ENCODE measurements at places on chromosomes 1 and 21.

- no peak for DNase-seq
Measured at GRCh38 chr1:18413541-18414305, 67.0 kb upstream of the KLHDC7A start.

DNA sequence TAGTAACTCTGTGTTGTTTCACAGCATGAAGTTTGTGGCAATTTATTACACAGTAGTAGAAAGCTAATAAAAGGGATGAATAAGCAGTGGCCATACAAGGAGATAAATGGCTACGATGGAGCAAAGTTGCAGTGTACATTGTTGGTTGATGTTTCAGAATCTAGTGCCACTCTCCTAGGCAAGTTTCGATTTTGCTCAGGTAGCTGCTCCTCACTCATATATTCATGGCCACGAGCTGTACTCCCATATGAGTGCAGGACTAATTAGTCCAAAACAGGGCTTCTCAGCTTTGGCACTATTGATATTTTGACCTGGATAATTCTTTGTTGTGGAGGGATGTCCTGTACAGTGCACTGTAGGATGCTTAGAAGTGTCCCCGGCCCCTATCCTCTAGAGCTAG lies 30.0 kb upstream of the ATP1A1 start:
- no peak for DNase-seq

DNA sequence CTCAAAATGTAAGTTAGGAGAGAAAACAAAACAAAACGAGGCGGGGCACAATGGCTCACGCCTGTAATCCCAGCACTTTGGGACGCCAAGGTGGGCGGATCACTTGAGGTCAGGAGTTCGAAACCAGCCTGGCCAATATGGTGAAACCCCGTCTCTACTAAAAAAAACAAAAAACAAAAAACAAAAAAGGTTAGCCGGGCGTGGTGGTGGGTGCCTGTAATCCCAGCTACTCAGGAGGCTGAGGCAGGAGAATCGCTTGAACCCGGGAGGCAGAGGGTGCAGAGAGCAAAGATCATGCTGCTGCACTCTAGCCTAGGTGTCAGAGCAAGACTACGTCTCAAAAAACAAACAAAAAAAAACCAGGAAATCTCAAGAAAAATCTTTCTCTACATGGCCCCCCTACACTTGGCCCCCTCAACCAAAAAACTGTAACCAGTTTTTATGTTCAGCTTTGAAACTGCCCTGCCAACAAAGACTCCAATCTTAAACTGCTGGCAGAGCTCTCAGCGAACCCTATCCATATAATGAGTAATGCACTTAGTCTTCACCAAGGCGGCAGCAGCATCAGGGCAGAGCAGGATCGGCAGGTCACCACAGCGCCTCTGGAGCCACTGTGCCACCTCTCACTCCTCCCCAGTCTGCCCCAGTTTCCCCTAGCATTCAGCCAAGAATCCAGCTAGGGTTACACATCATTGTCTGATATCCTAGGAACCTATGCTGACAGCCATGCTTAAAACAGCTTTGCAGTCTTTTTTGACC lies 71.7 kb downstream of the JAK1 start:
- DNase-seq = no peak

DNA sequence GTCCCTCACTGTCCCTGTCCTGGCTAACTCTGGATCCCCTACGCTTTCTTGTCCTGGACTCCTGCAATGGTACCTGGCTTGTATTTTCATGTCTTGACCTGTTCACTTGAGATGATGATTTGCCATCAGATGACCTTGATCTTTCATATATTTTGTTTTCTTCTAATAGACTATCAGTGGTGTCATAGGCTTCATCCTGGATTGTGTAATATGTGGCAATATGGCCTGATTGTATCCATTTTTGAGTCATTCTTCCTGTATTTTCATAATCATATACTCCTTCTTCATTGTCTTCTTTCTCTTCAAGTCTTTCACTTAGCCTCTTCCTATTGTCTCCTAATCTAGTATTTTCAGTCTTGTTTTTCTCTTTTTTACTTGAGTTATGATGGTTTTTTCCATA lies 11.1 kb downstream of the FLG start:
- no peak for DNase-seq

DNA sequence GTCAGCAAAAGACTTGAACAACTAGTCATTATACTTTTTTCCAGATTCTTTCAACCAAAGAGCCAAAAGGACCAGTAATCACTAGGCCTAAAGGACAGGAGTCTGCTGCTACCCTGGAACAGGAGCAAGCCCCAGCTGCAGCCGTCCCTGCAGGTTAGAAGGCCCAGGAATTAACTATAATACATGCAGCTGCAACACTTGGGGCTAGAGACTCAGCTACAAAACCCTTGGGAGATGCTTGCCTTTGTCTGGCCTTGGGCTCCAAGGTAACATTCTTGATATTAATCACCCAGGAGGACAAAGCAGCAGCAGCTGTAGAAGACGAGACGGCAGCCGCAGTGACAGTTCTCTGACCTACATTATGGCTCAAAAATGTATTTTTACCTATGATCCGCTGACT lies 841.2 kb upstream of the ADGRL4 start:
- no peak for DNase-seq

DNA sequence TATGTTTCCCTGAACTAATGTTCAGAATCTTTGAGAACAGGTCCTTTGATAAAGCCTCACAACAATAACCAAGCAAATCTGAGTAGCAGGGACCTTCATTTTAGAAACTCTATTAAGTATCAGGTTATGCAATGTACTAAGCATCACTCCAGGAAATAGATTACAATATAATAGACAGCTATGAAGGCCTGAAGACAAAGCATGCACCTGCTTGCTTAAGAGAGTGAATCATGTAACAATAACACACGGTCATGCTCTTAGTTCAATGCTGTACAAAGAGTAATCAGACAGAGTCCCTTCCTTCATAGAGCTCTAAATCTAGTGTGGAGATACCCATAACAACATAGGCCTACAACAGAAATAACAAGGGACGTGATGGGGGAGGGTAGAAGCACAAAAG lies 8.1 kb upstream of the CMPK1 start:
- no peak for DNase-seq

GRCh38 chr1:223872308-223872901 lies 26.7 kb upstream of the TP53BP2 start:
- DNase-seq = no peak

DNA sequence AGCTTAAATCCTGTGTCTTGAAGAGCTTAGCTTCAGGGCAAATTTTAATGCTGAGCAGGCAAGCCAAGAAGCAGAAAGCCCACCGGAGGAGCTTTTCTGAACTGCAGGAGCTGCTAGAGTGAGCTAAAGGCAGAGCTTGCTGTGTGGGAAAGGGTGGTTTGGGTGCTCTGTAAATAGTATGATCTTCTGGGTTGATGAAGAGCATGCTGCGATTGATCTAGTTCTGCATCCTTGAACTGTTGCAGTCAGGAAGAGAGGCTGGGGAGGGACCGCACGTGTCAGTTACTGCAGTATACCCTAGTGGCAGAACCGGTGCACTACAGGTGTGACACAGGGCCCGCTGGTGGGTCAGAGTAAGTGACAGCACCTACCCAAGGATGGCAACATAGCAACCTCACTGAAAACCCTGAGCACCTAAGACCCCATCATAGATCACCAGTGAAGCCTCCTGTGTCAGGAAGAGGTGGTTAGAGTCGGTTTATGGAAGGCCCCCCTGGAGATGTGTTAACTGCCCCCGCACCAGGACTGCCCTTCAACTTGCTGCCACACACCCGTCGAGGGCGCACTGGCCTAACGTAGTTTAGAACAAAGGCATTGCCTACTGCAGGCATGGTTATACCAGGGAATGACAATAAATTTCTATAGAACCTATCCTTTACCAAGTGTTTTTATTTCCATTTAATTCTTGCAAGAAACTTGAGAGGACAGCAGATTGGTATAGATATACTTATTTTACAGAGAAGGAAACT lies 146.0 kb upstream of the KIAA0040 start:
- peak; percentile 4 for DNase-seq

DNA sequence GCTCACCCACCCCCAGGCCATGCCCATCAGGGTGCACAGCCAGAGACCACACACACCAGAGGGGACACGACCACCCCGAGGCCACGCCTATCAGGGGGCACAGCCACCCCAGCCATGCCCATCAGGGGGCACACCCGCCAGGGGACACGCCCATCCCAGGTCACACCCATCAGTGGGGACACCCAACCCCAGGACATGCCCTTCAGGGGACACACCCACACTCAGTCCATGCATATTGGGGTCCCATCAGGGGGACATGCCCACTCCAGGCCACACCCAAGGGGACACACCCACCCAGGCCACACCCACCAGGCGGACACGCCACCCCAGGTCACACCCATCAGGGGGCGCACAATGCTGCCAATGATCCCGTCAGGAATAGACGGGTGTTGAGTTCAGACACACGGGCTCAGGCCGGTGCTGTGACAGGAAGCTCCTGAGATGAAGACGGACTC lies 20.7 kb downstream of the MCM3AP start:
- DNase-seq = no peak

GRCh38 chr1:38183096-38183495 lies 136.5 kb upstream of the POU3F1 start:
- no peak for DNase-seq

DNA sequence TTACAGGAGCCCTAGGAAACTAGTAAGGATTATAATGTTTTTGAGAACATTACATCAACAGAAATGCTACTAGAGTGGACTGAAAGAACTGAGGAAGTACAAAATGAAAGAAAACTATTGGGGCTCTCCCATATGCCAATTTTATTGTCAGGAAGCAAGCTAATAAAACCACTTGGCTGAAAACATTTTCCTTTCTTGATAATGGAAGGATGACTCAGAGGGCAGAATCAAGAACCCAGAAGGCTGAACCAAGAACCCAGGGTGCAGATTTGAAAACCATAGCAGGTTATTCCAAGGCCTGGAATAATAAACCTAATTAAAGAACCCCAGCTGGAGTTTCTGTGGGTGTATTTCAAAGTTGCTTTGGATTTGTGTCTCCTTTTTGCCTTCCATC lies 70.7 kb downstream of the RPE65 start:
- DNase-seq = no peak

GRCh38 chr1:214324896-214325800 lies 44.2 kb downstream of the SMYD2 start:
- DNase-seq = no peak

DNA sequence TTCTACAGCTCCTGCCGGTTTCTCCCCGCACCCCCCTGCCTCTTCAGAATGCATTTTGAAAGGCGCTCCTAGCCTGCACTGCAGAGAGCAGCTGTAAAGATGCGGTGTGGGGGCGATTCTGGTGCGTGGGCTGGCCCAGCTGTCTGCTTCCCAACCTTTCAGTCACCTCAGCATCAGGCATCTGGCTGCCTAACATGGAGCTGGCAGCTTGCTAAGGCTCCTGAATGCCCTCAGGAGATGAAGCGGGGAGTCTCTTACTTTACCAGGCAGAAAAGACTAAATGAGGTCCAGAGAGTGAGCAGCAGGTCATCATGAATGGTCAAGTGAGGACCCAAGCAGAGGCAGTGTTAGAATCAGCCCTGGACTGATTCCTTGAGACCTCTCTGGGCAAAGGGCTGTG lies 8.7 kb downstream of the IER5 start:
- no peak for DNase-seq

DNA sequence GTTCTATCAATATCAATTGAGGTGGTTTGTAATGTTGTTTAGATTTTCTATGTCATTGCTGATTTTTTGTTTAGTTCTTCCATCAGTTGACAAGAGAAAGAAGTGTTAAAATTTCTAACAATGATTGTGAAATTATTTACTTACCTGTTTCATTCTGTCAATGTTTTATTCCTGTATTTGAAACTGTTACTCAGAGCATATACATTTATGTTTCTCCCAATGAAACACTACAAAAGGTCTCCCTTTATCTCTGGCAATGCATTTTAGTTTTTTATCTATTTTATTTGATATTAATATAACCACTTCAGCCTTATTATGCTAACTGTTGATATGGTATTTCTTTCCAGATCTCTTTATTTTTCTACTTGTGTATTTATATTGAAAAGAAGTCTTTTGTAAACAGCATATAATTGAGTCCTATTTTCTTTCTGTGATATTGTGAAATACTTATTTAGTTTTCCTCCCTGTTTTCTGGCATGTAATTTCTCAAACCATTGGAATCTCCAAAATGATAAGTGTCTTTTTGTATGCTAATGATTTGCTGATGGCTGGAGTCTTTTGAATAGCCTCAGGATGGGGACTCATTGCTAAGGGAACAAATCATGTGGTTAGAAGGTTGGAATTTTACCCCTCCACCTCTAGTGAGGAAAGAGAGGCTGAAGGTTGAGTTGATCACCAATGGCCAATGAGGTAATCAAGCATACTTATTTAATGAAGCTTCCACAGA lies 122.0 kb downstream of the ADSS2 start:
- DNase-seq = no peak

DNA sequence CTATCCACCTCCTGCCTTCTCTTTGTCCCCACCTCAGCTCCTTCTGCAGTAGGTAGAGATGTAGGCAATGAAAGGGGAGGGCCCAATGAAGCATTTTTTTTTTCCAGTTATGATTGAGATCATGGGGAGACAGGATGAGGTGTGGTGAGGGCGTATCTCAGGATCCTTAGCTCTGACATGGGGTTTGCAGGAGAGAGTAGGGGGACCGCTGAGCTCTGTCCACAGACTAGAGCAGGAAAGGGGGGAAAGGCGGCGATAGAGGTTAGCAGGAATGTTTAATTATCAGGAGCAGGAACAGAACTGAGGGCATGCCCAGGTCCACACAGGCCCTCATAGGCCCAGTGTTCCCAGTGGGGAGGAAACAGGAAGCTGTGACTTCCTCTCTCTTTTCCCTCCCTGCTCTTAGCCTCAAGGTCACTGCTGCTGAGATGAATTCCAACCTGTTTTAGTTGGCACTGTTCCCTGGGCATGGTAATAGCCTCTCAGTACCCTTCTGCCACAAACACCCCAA lies 901 bp upstream of the RXFP4 start:
- DNase-seq = no peak

GRCh38 chr1:166383137-166383536 lies 216.3 kb upstream of the FAM78B start:
- no peak for DNase-seq

- no peak for DNase-seq
Measured at GRCh38 chr1:219959540-219960203, 31.3 kb upstream of the SLC30A10 start.

GRCh38 chr1:61157468-61157987 lies 75.2 kb downstream of the NFIA start:
- no peak for DNase-seq

- no peak for DNase-seq
Measured at GRCh38 chr21:42560517-42561179, 47.0 kb downstream of the SLC37A1 start.

GRCh38 chr1:233905416-233906051 lies 1.1 kb downstream of the SLC35F3 start:
- DNase-seq = no peak

- no peak for DNase-seq
Measured at GRCh38 chr1:3049164-3049563, 19.8 kb upstream of the PRDM16 start.

DNA sequence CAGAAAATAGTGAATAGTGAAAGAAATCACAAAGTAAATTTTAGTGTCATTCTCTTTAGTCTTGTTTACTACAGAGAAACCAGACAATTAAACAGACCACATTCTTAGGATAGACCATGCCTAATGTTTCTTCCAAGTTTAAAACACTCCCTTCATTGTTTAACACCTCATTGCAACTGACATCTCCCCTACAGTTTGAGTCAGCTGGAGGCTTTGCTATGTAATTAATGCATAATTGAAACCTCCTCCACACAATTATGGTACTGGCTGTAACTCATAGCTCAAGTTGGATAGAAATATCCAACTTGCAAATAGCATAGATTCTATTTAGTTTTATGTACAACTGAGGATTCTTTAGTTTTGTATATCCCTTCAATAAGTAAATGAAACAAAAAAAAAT lies 35.2 kb upstream of the B3GALT2 start:
- DNase-seq = no peak
